AG09319 (cell line): ENCODE measurements at places on chromosomes 3 and 15.

- DNase-seq = no peak
These were observed 90.8 kb upstream of the CMC1 start for GRCh38 chr3:28150465-28151206.

DNA sequence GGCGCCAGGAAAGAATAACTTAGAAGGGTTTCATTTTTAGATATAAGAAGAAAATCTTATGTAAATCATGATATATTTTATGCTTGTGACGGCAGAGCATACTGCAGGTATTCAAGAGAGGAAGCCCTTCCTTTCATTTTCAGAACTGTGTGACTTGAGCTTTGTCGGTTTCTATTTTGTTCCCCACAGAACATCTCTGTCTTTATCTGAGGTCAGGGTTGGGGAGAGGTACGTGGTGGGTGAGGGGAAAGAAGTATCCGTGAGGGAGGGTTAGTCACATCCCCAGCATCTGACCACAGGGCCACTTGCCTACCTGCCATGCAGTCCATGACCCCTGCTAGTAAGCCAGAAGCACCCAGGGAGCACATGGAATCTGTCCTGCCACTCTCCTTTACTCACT, 126.5 kb downstream of the DGKG start:
- no peak for DNase-seq

GRCh38 chr15:34013746-34014145, 25.3 kb downstream of the AVEN start:
- no peak for DNase-seq

- no peak for DNase-seq
These were observed 792 bp downstream of the TPRA1 start for GRCh38 chr3:127589600-127590281.

GRCh38 chr3:66534304-66534845, 33.6 kb upstream of the LRIG1 start:
- no peak for DNase-seq
